ENCODE measurements at places on chromosomes 4 and X.
A peak's percentile ranks its signal among the peaks of the same experiment; 100 is the strongest.

GRCh38 chr4:153651587-153651986, 32.5 kb upstream of the TLR2 start:
- DNase-seq, result peak; percentile 97

DNA sequence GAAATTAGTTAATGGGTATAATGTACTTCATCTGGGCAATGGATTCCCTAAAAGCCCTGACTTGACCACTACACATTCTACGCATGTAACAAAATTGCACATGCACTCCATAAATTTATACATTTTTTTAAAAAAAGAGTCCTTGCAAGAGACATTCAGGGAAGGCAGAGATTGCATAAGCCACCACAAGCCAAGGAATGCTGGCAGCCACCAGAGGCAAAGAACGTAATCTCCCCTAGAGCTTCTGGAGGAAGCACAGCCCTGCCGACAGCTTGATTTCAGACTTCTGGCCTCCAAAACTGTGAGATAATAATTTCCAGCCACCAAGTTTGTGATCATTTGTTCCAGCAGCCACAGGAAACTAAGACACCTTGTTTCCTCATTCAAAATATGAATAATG, 185.6 kb upstream of the GALNT7 start:
- no peak for DNase-seq

- no peak for DNase-seq
Observed at GRCh38 chr4:77147079-77147782, 9.8 kb upstream of the CCNG2 start.

GRCh38 chr4:95023110-95023509, 265.4 kb downstream of the BMPR1B start:
- no peak for DNase-seq

Measured in AML-193 (cell line).